Spinal cord (tissue), 10 donors: ENCODE measurements at places on chromosomes 12 and 14. TPM values are rescaled to one million over a fixed set of nuclear protein-coding genes. Genes with fewer than 3 reads are reported as not detected.

The HHIPL1 gene
- 4.8 TPM for total RNA-seq

The OR10P1 gene
- total RNA-seq: not detected

The CNPY2 gene
- 46.7 TPM for total RNA-seq

The IFI27 gene
- total RNA-seq: 133 TPM

The SIX4 gene
- 10.9 TPM for total RNA-seq

The MYH6 gene
- total RNA-seq: not detected

The HCAR3 gene
- total RNA-seq: 1.3 TPM

The PPP1R1A gene
- total RNA-seq: 9.4 TPM

The EGLN3 gene
- total RNA-seq: 25.1 TPM

The LPAR5 gene
- total RNA-seq: 3.5 TPM

The SLC5A8 gene
- 0.22 TPM for total RNA-seq

The ZDHHC22 gene
- 11.5 TPM for total RNA-seq

The INTS13 gene
- 33.1 TPM for total RNA-seq

The RHEBL1 gene
- total RNA-seq: 1.5 TPM

DNA sequence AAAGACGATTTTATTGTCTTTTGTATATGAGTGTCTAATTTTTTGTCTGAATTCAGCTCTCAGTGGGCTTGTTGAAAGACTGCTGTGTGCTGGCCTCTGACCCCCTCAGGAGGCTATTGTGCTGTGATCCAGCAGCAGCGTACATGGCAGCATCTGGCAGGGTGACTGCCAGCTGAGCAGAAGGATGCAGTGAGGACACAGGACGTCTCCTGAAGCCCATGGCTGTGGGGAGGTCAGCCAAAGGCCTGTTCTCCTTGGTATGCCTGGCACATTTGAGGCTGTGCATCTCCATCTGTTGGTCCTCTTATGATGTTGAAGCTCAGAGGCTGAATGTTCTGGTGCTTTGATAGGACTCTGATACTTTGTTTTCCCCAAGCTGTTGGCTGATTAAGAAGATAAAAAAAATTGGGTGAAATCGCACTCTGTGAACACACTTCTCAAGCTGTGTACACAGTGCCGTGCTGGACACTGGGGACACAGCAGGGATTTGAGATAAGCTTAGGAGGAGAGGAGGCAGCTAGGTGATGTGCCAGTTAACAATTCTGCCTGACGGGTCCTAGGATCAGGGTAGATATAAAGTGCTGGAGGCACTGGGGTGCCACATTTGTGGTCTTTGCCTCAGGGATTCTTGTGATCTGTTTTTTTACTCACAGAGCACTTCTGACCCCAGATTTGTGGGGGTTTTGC, 37.5 kb downstream of the EID3 start:
- no peak for DNase-seq

GRCh38 chr12:85805654-85806053, 30.6 kb downstream of the RASSF9 start:
- no peak for DNase-seq

GRCh38 chr12:114414866-114415524, 9.1 kb upstream of the TBX5 start:
- DNase-seq: no peak

GRCh38 chr12:12929696-12930095, 22.3 kb downstream of the GPRC5D start:
- DNase-seq: no peak

DNA sequence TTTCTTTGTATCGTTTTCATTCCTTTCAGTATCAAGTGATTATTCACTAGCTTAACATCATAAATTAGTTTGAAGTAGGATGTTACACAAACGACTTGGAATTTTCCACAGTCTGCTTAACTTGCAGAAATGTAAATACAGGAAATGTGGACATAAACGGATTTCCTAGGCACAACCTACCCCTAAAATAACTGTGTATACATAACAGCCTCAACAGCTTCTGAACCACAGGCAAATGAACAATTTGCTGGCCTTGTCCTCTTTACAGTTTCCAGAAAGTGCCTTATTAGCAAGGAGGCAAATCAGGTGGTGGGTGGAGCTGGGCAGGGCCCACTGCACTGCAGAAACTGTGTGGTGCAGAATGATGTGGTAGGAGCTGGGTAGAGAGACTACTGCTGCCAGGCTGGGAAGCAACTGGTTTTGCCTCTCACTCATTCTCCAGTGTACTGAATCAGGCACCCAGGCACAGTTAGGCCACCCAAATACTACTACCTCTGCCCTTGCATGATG, 14.1 kb downstream of the DRAM1 start:
- DNase-seq: no peak

DNA sequence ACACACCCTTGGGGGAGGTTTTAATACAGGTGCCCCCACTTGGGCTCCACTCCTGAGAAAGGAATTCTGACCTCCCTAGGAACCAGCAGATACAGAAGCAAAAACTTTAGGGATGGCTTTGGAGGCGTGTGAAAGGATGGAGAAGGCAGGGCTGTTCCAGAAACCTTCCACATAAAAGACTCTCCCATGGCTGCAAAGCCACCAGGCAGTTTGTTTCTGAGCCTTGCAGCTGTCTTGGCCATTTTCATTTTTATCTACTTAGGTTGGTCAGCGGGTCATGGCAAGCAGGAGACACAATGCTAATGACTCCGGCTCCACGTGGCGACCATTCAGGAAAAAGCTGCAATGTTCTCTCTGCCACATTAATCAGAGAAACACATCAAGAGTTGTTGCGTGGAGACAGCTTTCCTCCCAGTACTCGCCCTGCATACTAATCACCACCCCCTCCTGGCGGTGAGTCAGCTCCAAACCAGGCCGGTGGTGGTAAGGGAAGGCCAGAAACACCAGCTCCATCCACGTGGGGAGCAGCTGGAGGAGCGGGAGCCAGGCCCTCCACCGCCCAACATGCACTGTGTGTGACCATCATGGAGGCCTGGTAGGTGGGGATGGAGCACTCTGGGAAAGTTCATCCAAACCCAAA, 30.9 kb upstream of the IRF2BPL start:
- peak; percentile 82 for DNase-seq

- no peak for DNase-seq
Measured at GRCh38 chr12:116018282-116018681, 259.2 kb downstream of the MED13L start.

DNA sequence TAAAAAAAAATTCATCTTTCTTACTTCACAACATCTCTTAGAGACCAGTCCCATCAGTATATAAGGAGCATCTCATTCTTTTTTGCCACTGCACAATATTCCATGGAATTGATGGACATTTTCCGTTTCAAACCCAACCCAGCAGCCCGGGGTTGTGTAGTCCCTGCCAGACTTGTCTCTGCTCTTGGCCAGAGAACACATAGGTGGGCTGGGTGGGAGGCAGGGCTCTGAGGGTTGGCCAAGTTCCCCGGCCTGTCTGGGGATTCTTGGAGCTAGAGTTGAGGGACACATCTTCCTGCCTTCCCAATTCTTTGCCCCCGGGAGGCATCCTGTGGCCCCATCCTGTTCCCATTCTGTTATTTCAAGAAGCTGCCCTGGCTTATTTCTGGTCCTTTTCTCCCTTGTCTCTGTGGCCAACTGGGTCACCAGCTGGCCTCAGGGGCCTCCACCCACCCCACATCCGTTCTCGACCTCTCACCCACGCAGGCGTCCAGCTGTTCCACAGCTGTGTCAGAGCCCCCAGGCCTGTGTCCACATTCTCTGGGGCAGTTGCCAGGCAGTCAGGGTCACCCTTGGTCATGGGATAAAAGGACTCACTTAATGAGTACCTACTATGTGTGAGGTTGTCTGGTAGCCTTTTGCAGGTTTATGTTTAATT, 52.0 kb upstream of the CCDC63 start:
- DNase-seq: no peak

DNA sequence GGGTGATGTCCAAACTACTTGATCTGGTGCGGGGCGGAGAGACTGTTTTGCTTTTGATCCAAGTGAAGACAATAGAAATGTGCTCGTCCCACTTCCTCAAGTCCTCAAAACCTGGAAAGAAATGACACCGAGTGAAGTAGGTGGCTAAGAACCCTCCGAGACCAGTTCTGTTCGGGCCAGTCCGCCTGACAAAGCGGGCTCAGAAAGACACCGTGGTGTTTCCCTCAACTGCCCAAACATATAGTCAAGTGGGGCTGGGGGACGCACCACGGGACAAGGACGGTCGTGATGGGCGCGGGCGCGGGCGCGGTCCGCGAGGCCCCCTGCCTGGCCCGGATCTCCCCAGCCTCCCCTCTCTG, 1.6 kb downstream of the PHLDA1 start:
- no peak for DNase-seq

DNA sequence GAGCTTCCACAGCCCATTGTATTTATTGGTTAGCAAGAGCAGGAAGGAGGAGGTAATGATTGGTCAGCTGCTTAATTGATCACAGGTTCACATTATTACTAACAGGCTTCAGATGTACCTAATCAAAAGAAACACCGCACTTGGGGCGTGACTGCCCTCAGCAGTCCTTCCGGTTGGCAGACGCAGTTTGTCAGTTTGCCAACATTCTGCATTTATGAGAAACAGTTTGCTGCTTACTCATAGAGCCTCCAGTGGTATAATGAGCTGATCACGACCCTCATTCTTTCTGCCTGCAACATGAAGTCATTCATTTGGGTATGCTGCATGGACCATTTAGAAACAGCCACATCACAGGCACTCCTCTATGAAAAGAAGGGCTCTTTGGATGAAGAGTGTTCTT, 42.5 kb upstream of the PPM1H start:
- no peak for DNase-seq

- DNase-seq: no peak
Measured at GRCh38 chr14:96051642-96052540, 12.7 kb downstream of the C14orf132 start.

- DNase-seq: no peak
Measured at GRCh38 chr12:65505386-65506121, 227.1 kb downstream of the MSRB3 start.

DNA sequence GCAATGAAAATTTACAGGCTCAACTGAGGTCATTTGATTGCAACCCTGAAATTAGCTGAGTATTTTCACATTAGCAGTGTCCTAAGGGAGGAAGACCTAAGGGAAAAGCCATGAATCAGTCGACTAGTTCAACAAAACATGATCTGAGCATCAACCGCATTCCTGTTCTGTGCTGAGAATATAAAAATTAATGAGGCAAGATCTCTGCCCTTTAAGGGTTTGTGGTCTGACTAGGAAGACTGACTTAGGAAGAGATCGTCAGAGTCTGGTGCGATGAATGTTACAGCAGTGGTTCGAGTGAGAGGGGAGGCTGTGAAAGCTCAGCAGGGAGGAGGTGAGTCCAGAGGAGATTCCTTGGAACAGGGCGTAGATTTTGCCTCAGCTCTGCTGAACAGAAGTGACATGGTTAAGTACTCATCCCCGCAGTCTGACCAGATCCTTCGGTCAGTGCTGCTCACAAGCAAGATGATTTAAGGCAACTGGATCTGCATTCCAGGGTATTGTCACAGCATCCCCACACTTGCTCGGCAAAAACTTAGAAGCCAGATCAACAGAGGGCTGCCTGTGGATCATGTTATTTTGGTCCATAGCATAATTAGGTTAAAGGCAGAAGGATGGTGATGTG, 49.6 kb downstream of the BMAL2 start:
- no peak for DNase-seq

- no peak for DNase-seq
Measured at GRCh38 chr12:57802607-57803006, 15.9 kb downstream of the AVIL start.

- DNase-seq: no peak
Measured at GRCh38 chr14:100305324-100306100, 732 bp downstream of the SLC25A29 start.

DNA sequence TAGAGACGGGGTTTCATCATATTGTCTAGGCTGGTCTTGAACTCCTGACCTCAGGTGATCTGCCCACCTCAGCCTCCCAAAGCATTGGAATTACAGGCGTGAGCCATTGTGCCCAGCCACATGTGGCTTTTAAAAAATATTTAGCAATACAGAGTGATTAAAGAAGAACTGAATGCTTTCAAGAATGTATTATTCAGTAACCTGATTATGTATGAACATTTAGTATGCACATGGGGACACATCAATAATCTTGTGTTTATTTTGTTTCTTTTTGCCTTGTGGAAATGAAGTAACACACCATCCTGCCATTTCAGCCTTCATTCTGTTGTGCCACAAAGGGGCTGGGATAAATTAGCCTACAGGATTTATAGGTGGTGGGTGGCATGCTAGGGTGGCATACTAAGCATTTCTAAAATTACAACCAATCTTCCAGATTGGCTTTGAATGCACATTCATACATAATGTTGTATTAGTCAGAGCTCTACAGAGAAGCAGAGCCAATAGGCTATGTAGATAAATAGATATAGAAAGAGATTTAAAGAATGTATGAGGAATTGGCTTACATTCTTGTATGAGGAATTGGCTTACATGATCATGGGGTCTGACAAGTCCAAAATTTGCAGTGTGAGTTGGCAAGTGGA, 25.5 kb upstream of the TXNRD1 start:
- no peak for DNase-seq

DNA sequence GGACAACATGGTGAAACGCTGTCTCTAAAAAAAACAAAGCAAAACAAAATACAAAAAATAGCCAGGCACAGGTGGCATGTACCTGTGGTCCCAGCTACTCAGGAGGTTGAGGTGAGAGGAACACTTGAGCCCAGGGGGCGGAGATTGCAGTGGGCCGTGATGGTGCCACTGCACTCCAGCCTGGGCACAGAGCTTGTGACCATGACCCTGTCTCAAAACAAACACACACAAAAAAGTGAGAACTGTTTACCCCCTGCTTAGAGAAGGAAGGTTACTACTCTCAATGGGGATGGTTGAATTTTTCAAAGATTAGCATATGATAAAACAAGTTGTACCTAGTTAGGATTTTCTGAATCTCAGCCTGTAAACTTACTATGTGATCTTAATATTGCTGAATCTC, 68.0 kb downstream of the ZFP36L1 start:
- DNase-seq: no peak

- no peak for DNase-seq
Measured at GRCh38 chr14:36301159-36301558, 19.3 kb downstream of the MBIP start.

- no peak for DNase-seq
Measured at GRCh38 chr14:22870811-22871223, 723 bp upstream of the LRP10 start.

- peak; percentile 19 for DNase-seq
Measured at GRCh38 chr14:85415015-85415712, 114.8 kb upstream of the FLRT2 start.

GRCh38 chr12:77060136-77060882, 5.1 kb downstream of the E2F7 start:
- no peak for DNase-seq
